ENCODE measurements at places on chromosomes 5 and 9.

- no peak for DNase-seq
Observed at GRCh38 chr5:6772886-6773285, 59.7 kb downstream of the TENT4A start.

DNA sequence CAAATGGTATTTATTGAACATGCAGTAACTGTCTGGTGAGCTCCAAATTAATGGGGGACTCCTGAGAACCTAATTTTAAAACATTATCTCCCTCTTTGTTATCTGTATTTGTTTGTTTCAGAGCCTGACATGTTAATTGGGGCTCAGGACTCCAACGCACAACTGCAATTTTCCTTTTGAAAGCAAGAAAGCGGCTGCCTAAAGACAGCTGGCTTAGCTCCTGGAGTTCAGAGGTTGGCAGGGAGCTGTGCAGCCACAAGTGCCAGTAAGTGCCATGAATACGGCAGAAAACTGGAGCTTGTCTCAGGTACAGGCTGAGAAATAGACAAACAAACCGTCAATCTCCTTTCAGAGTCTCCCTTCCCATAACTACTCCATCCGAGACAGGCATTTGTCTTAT, 80.9 kb downstream of the PPP2R2B start:
- DNase-seq, result no peak

DNA sequence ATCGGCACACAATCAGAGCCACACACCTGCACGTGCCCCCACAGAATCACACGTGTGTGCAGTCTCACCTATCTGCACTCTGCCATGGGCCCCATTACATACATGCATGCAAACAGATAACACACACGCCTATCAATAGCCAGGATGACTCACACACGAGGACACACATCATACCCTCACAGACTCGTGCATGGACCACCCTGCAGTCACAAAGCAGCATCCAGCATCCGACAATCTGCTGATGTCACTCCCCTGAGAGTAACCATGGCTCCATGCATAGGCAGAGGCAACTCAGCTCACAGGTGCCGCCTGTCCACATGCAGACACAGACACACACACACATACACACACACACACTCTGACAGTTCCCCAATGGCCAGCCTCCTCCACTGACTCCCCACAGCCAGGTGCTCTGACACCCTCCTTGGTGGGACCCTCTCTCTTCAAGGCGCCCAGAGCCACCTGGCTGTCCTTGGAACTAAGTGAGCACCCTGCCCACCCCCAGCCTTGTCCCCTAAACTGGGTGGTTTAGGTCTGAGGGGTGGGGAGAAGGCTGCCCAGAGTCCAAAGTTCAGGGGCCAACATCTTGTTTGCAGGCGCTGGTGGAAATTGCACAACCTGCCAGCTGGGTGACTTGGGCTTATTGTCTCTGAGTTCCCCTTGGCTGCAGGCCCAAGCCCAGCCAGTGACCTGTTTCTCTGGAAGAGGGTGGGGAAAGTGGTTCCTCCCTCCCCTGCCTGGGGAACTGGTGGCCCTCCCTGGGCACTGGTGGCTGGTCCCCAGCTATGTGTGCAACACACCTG, 34.6 kb upstream of the NEK6 start:
- DNase-seq, result no peak

GRCh38 chr9:72089451-72090130, 29.2 kb upstream of the C9orf57 start:
- DNase-seq, result no peak

DNA sequence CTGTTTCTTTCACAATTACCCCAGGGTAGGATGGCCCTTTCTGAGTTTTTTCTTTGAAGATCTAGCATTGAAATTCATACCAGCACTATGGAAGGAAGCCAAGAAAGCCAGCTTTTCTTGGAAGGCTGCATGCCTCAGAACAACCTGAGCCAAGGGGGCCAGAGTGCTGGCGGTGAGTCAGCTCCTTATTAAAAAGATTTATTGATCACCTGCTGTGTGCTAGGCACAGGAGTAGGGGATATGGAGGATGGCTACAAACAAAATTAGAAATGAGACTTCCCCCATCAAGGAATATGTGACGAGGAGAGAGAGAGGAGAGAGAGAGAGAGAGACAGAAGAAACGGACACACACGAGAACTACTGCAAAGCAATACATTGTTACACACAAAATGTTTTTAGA, 184.6 kb upstream of the PUM3 start:
- no peak for DNase-seq

GRCh38 chr5:65142016-65142415, 339.7 kb downstream of the ADAMTS6 start:
- DNase-seq, result no peak

- DNase-seq, result no peak
Observed at GRCh38 chr5:177295924-177296323, 7.6 kb downstream of the RAB24 start.
